Midbrain (tissue), 1 donor: ENCODE measurements at places on chromosomes 11 and 22.

GRCh38 chr11:91608677-91609076 lies 615.9 kb upstream of the FAT3 start:
- DNase-seq, result no peak

GRCh38 chr22:23525510-23525909 lies 54.6 kb downstream of the IGLL1 start:
- DNase-seq, result no peak

DNA sequence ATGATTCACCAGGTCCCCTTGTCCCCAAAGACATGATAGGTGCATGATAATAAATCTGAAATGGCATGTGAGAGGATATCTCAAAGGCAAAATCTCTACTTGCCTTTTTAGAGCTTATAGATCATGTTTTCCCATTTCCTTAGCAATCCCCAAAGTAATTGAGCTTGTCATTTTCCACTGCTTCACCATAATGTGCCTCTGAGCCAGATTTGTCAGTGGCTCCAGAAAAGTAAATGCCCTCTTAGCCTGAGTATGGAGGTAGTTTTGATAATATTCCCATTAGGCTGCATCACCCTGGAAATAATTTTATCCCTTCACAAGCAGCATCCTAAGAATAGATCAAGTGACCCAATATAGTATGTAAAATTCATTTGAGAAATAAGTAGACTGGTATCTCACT lies 36.7 kb upstream of the ADSL start:
- DNase-seq, result no peak

DNA sequence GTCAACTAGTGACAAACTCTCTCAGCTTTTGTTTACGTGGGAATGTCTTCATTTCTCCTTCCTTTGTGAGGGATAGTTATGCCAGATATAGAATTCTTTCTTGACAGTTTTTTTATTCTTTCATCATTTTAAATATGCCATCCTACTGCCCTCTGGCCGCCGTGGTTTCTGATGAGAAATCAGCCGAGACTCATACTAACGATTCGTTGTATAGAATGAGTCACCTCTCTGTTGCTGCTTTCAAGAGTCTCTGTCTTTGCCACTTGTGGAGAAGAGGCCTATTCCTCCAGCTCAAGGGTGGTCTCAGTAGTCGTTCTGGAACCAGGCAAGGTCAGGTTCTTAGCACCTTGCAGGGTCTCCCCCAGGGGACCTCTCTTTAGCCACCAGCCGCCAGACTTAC lies 8.0 kb downstream of the MYO7A start:
- DNase-seq, result no peak

DNA sequence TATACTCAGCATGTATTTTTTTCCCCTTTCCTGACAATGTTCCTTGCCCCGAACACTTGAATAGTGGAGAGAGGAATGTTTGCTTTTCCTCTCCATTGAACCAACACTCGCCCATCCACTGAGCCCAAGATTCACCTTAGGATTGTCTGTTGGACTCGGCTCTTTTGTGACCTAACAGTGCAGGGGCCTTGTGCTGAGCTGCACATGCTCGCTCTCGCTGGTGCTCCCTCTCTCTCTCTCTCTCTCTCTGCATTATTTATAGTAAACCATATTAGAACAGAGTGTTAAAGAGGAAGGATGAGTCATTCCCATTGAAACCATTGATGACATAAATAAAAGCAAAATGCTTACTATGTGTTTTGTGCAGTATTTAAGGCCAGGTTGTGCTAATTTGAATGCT lies 20.7 kb downstream of the ZBTB16 start:
- no peak for DNase-seq
